ENCODE measurements at places on chromosomes 3 and 15. TPM values are rescaled to one million over a fixed set of nuclear protein-coding genes. Genes with fewer than 3 reads are reported as not detected.

GRCh38 chr3:30355622-30356021 lies 250.8 kb upstream of the TGFBR2 start:
- no peak for DNase-seq

GRCh38 chr15:77905301-77905920 lies 172.1 kb downstream of the TBC1D2B start:
- DNase-seq: no peak

GRCh38 chr3:180116203-180116602 lies 79.5 kb upstream of the PEX5L start:
- no peak for DNase-seq

DNA sequence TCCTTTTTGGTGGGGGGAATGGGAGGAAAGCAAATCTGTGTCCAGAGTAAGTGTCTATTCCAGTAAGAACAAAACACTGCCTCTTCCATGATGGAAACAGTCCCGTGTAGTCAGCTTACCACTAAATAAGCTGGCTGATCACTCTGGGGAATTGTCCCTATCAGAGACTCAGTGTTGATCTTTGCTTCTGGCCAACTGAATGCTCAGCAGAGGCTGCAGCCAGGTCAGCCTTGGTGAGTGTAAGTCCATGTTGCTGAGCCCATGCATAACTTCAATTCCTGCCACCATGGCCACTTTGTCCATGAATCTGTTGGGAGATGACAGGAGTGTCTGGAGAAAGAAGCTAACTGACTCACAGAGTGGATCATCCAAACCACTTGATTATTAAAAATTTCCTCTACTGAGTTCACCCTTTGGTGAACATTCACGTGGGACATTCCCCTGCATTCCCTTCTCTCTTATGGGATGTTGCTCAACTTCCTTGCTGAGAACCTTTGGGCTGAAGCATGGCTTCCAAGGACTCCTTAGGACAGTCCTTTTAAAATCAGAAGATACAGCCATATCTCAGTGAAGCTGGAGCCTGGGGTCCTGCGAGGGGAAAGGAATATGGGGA lies 33.9 kb upstream of the XCR1 start:
- DNase-seq: no peak

- peak; percentile 93 for DNase-seq
Measured at GRCh38 chr3:188788621-188789081, 383.1 kb upstream of the TPRG1 start.

GRCh38 chr15:98795980-98796379 lies 147.6 kb downstream of the IGF1R start:
- no peak for DNase-seq

- DNase-seq: no peak
Measured at GRCh38 chr3:29635888-29636287, 355.0 kb downstream of the RBMS3 start.

GRCh38 chr3:69144631-69145245 lies 22.3 kb upstream of the LMOD3 start:
- DNase-seq: no peak

- DNase-seq: no peak
Measured at GRCh38 chr3:72383883-72384282, 464.4 kb downstream of the SHQ1 start.

MYD88 gene
- 2.1 TPM for total RNA-seq

CCR3 gene
- not detected for total RNA-seq

HRH1 gene
- total RNA-seq: not detected

CHRNB4 gene
- 0.14 TPM for total RNA-seq

SLC28A2 gene
- not detected for total RNA-seq

KBTBD13 gene
- total RNA-seq: 3.3 TPM

All from cardiac muscle cell (in vitro differentiated cells and primary cell).